ENCODE measurements at places on chromosomes 2 and 18. TPM values are rescaled to one million over a fixed set of nuclear protein-coding genes. Genes with fewer than 3 reads are reported as not detected.

Gene LOXHD1
- 0.05 TPM for total RNA-seq

Gene GPR39
- not detected for total RNA-seq

Gene POTEI
- total RNA-seq: not detected

Gene SKA1
- 46.0 TPM for total RNA-seq

Gene SCN2A
- total RNA-seq: not detected

Gene RPRM
- total RNA-seq: not detected

- H3K36me3 ChIP-seq: no peaks in the 10 kb centered on the region
- no peaks in the 10 kb centered on the region for H3K27me3 ChIP-seq
- H3K4me1 ChIP-seq: no peaks in the 10 kb centered on the region
- no peak overlapping the region for H3K4me3 ChIP-seq
- DNase-seq: no peak
- no peak overlapping the region for H3K27ac ChIP-seq
These were observed 109.2 kb upstream of the COPS8 start for GRCh38 chr2:236976266-236977062.

DNA sequence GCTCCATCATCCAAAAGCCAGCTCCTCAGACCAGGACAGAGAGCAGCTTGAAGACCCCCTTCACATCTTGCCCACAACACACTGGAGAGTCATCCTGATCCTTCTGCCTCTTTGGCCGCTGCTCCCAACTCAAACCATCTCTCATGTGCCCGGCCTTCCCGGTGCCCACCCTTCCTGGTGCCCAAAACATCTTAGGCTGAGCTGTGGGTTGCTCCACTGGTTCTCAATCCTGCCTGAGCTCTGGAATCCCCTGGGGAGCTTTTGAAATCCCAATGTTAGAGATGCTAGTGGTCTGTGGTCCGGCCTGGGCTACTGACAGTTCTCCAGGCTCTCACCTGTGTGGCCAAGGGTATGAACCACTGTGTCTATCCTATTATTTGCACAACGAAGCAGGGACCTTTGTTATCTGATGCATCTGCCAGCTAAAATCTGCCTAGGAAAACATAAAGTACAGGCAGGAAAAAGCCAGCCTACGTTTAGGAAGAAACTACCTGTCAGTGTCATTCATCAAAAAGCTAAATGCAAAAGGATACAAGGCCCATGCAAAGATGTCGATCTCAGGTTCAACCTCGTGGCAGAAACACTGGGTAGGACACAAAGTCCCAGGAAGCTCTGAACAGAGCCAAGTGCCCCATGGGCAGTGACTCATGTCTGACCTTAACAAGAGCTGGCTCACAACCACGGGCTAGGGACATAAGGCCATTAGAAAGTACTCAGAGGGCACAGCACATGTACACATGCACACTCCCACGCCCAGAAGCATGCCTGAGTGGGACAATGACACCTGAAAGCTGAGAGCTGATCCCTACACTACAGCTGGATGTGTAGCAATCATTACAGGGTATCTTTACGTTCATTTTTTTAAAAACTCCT lies 30.8 kb downstream of the TBC1D8 start:
- H3K4me1 ChIP-seq: peaks cover 2% of the 10 kb centered on the region
- DNase-seq: peak; percentile 9
- no peaks in the 10 kb centered on the region for H3K36me3 ChIP-seq
- no peaks in the 10 kb centered on the region for H3K27me3 ChIP-seq
- H3K27ac ChIP-seq: no peak overlapping the region

DNA sequence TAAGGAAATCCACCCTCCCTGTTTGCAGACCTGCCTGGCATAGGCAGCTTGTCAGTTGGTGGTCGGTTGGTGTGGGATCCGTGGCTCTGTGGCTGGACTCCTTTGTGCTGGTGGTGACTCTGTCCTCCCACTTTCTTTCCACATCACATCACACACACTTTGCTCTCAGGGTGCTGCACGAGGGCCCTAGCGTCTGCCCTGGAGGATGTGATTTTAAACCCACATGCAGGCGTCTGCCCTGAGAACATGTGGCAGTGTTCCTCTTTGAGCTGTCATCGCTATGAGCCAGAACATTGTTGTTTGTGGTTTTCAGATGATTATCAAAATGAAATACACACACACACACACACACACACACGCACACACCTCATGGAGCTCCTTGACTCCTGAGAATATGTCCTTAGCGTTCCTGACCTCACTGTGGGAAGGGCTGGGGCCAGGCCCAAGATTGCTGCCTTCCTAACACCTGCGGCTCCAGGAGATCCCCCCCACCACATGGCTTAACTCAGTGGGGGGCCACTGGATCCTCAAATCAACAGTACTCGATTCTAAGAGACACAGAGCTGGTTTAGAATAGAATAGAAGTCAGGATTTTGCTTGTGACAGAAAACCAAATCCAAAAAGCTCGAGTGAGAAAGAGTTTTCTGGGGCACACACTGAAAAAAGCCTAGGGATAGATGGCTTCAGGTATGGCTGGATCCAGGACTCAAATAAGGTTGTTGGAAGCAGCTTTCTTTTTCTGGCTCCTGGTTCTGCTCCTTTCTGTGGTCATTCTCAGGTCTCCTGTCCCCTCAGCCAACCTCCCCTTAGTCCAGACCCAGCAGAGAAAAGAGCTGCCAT lies 54.8 kb downstream of the RTP5 start:
- DNase-seq: peak; percentile 30
- H3K27ac ChIP-seq: no peak overlapping the region
- peaks cover 12% of the 10 kb centered on the region for H3K4me1 ChIP-seq
- H3K27me3 ChIP-seq: no peaks in the 10 kb centered on the region
- H3K4me3 ChIP-seq: no peak overlapping the region

GRCh38 chr2:139478165-139478914 lies 698.1 kb upstream of the NXPH2 start:
- no peak overlapping the region for H3K4me3 ChIP-seq
- H3K27me3 ChIP-seq: no peaks in the 10 kb centered on the region
- H3K27ac ChIP-seq: no peak overlapping the region
- H3K4me1 ChIP-seq: no peaks in the 10 kb centered on the region

GRCh38 chr18:3983351-3983969 lies 471.6 kb downstream of the DLGAP1 start:
- no peak overlapping the region for H3K27ac ChIP-seq
- peaks cover 2% of the 10 kb centered on the region for H3K27me3 ChIP-seq
- no peak for DNase-seq
- H3K36me3 ChIP-seq: peaks cover 5% of the 10 kb centered on the region
- H3K4me3 ChIP-seq: no peak overlapping the region
- peaks cover 13% of the 10 kb centered on the region for H3K4me1 ChIP-seq

DNA sequence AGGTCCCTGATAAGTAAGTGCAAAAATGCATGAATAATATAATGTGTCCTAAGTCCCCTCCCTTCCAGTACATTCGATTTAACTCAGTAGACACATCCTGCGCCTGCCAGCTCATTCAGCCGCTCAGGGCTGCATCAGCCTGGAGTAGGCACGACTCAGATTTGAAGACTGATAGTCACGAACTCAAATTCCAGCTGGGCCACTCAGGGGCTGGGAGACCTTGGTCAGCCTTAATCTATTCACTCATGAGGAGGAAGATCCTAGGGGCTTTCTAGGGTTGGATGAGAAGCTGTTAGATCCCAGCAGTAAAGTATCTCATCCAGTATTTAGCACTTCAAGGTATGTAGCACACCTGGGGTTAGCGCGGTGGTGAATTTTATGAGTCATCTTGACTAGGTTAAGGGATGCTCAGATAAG lies 98.9 kb upstream of the ODC1 start:
- no peak overlapping the region for H3K4me3 ChIP-seq
- H3K27ac ChIP-seq: no peak overlapping the region
- DNase-seq: peak; percentile 26
- peaks cover 17% of the 10 kb centered on the region for H3K4me1 ChIP-seq

DNA sequence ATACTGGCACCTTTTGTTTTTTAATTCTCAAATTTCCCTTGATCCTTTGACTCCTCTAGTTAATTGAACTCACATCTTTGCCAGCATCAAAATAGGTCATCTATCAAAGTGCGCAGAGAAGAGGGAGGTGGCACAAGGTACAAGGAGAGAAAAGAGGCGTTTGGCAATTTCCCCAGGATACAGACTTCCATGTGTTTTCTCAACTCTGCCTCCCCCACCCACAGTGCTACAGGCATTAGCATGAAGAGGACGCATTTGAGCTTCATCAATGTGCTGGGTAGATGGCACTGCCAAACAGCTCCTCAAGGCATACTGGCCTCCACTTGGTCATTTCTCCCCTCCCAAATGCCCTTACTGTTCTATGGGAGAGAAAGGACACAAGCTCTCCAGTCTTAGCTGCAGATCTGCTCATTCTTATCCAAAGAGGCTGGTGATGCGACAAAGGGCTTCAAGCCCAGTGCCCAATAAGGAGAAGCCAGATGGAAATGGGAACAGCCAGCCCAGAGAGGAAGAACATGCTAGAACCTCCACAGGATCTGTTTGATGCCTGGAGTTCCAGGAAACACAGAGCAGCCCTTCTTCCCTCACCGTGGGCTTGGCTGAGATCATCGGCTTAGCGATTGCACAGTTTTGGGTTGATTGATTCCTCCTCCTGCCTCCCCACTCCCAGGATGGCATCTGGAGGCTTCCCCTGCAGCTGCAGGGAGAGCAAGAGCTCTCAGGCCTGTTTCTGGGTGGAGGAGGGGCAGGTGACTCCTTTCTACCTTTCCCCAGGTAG lies 144.7 kb upstream of the SMAD2 start:
- H3K36me3 ChIP-seq: no peaks in the 10 kb centered on the region
- H3K4me3 ChIP-seq: no peak overlapping the region
- peaks cover 5% of the 10 kb centered on the region for H3K27me3 ChIP-seq
- no peaks in the 10 kb centered on the region for H3K4me1 ChIP-seq
- no peak for DNase-seq

- no peaks in the 10 kb centered on the region for H3K4me1 ChIP-seq
- no peak overlapping the region for H3K4me3 ChIP-seq
- DNase-seq: no peak
- H3K27me3 ChIP-seq: no peaks in the 10 kb centered on the region
These were observed 143.3 kb upstream of the TACR1 start for GRCh38 chr2:75342504-75343175.

All from activated CD4-positive, alpha-beta memory T cell treated with anti-CD3 and anti-CD28 coated beads for 36 hours (primary cell).